ENCODE measurements at places on chromosomes 2 and 18.

DNA sequence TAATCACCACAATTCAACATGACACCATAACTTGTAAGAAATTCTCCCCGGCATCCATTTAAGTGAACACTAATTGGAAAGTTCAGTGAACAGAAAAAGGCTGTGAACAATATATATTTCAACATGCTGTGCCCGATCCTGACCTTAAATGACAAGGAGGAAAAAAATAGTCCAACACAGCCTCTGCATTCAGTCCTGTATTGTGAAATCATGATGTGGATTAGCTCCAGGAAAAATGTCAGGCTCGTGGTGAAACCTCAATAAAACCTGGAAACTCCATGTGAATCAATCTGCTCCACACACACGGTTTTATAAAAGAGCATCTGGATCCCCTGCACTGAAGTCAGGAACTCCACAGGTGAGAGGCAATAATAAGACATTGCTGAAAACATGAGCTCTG, 145.4 kb upstream of the SPOPL start:
- DNase-seq: no peak

DNA sequence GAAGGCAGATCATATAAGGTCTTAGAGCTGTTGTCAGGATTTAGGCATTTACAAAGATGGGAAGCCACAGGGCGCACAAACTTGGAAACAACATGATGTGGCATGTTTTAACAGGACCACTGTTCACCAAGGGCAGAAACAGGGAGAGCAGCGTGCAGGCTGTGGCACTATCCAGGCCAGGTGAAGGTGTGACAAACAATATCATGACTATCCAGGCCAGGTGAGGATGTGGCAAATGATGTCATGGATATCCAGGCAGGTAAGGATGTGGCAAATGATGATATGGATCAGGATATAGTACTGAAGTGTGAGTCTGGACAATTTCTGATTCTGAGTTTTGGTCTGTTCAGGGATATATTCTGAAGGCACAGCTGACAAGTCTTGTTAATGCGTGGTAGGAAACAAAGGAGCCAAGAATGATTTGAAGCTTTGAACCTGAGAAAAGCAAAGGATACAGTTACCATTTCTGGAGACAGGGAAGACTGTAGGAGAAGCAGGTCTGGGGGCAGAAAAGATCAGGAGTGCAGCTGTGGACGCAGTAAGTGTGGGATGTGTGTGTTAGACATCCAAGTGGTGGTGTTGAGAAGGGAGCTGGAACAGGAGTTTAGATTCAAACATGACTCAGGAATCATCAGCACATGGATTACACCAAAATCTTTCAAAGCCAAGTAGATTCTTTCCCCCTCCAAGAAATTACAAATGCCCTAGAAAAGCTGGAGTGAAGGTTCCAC, 205.9 kb downstream of the TMEM163 start:
- no peak for DNase-seq

DNA sequence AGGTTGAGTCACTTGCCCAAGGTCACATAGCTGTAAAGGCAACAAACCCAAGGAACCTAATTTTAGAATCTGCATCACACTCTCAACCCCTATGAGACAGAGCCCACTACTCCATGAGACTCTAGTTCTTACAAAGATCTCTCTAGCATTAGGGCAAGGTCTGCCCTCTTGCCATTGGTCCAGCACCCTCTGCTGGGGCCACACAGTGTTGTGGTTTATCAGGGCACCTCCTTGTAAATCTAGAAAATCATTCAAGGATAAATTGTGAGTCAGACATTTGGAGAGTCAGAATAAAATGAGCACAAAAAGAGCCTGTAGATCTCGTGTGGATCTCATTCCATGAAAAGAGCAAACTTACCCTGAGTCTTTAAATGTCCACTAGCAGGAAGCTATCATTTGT, 91.2 kb downstream of the SLC8A1 start:
- no peak for DNase-seq

- DNase-seq: no peak
Measured at GRCh38 chr2:235558572-235558971, 64.7 kb downstream of the AGAP1 start.

- DNase-seq: no peak
Measured at GRCh38 chr2:16114836-16115235, 174.5 kb downstream of the MYCN start.

GRCh38 chr2:66490588-66491001, 55.7 kb downstream of the MEIS1 start:
- DNase-seq: no peak

Data from T-helper 17 cell (primary cell).